ENCODE measurements at places on chromosomes 5 and 9. TPM values are rescaled to one million over a fixed set of nuclear protein-coding genes. Genes with fewer than 3 reads are reported as not detected.

DNA sequence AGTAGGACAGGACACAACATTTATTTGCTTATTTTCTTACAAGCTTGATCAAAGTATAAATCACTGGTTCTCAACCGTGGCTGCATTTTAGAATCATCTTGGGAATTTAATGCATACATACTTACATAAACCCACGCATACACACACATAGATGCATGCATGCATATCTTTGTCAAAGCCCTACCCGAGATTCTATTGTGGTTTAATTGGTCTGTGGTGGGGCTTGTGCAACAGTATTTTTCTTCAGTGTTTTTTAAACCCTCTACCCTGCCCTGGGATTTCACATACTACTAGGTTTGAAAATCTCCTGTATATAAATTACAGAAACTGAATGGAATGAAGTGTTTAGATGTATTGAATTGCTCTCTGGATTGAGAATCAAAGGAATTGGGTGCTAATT is 1166.2 kb downstream of the MAT2B start:
- DNase-seq = no peak

GRCh38 chr9:137674307-137674975 is 55.6 kb downstream of the EHMT1 start:
- no peak for DNase-seq

GRCh38 chr9:99259231-99259918 is 37.3 kb downstream of the SEC61B start:
- DNase-seq = peak; percentile 94

GRCh38 chr5:16082982-16083381 is 96.6 kb downstream of the MARCHF11 start:
- no peak for DNase-seq

DNA sequence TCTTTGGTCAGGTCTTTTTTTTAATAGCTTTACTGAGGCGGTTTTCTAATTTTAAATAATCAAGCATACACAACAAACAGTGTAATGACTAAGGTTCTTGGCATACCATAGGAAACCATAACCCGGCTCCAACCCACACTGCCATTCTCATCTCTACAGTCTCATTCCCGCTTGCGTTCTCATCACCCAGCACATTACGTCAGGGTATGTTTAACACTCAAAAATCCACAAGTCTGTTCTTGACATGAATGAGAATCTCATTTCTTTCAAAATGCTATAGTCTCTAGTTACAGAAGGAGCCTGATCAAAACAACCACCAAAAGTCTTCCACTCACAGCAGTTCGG is 505 bp downstream of the C5orf34 start:
- DNase-seq = no peak

- DNase-seq = no peak
Measured at GRCh38 chr5:76367623-76368371, 35.3 kb upstream of the IQGAP2 start.

GRCh38 chr5:150751096-150751891 is 7.5 kb downstream of the DCTN4 start:
- DNase-seq = no peak

DNA sequence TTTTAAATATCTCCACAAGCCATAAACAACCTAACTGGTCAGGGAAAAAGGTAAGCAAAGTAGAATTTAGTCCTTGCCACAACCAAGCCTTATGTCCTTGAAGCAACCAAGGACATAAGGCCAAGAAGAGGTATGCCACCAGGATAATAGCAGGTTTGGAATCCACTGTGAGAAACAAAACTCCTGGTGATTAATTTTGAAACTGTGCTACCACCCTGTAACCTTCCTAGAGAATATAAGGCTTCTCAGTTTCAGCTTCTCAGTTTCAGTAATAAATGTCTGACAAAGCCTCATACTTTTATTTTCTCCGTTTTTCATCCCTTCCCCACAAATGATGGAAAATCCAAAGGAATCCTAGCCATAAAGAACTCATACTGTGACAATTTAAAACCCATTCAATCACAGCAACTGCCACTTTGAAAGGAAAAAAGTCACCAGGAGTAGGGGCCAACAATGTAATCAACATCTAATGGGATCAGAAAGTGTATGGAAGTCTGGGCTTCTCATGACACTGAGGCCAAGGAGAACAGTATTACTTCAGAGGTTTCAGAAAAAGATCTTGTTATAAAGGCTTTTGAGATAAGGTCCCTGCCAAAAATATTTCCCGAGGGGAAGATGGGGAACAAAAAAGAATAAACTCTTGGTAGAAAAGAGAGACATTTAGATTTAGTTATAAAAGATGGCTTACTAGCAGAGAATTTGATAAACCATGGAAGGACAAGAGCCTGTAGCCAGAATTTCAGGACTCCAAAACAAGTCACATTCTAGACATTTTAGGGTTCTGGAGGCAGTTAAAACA is 189.2 kb downstream of the TSSK1B start:
- DNase-seq = no peak

DNA sequence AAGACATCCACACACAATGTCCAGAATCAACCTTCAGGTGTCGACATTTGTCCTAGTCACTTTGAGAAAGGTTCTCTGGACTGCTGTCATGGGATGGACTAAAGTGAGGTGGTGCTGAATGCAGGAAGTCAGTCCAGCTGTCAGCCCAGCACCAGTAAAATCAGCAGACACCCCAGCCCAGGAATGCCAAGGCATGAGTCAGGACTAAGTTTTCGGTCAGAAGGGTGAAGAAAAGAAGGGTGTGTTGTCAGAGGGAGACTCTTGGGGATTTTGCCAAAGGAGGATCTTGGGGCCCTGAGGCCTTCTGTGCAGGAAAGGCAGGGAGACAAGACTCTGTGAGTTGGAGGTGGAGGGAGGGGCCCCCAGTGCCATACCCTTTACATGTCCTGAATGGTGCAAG is 69.0 kb upstream of the XPA start:
- no peak for DNase-seq

- DNase-seq = no peak
Measured at GRCh38 chr9:98567540-98568233, 141.0 kb downstream of the GABBR2 start.

DNA sequence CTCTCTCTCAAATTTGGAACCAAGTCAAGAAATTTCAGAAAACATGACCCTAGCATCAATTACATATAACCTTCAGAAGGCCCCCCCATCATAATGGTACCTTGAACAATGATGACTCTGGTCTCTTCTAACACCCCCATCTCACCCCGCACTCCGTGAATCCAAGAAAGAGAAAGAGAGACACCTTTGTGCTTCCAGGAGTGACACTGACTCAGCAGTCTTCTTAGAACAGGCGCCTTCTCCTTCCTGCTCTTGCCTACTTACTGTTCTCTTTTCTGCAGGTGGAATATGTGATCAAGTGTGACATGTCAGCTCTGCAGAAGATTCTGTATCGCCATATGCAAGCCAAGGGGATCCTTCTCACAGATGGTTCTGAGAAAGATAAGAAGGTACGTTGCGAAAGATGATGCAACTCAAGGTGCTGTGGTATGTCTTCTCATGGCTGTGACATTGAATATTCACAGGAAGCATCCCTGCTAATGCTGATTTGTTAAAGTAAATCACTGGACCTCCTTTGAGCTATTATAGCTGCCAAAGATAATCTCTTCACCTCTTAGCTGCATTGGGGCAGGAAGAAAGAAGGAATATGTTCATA is 81.3 kb downstream of the SMARCA2 start:
- DNase-seq = no peak

- no peak for DNase-seq
Measured at GRCh38 chr5:67201897-67202549, 5.4 kb upstream of the CD180 start.

GRCh38 chr5:106854105-106854687 is 816.5 kb downstream of the EFNA5 start:
- no peak for DNase-seq

DNA sequence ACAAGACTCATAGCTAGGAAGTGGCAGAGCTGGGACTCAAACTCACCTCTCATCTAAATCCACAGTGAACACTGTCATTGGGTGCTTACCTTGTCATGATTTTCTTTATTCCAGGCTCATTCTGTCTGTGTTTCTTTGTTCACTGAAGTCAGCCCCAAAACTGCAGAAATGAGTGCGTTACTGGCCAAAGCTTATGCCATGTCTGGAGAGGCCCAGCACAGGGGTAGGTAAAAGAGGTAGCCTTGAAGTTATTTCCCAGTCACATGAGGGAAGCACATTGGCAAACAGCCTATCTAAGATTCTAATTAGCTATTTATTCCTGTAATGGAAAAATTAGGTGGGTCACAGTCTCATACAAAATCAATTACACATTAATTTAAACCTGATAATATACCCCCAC is 29.8 kb downstream of the TTC23L start:
- no peak for DNase-seq

DNA sequence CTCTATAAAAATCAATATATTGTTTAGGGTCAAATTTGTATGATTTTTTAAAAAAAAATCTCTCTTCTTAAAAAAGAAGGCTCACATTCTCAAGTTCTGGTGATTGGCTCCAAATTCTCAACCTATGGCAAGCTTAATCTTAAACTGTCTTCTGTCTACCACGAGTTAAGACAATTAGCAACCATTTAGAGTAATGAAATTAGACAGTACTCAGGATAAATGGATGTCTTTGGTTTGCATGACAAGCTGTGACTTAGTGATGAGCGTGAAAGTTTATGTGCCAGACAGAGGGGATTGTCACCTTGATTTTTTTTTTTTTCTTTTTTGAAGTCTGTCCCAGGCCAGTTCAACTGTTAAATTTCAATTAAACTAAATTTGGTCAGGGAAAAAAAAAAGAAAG is 1632.3 kb downstream of the MAT2B start:
- no peak for DNase-seq

DNA sequence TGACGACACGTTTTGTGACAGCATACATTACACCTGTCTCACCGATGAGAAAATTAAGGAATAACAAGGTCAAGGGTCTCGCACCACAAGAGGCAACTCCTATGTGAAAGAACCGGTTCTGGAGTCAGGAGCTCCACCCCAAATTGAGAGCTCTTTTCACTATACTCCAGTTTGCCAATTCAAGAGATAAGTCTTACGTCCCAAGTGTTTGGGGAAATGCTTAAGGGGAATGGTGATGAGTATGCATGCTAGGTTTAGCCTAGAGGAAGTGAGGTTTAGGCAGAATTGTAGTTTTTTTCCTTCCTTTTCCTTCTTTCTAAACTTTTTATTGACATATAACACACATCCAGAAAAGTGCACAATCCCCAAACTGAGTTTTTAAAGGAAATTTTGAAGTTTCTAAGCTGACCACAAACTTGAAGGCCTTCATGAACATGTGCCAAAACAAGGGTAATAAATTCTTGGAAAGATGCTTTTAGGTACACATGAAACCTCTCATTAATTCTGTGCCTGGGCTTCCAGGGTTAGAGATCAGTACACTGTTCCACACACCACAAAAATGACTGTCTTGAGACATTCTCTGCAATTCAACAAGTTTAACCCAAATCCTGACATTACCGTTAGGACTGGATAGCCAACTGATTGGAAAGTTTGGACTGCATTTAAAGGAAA is 127.6 kb upstream of the SLC1A3 start:
- no peak for DNase-seq

DNA sequence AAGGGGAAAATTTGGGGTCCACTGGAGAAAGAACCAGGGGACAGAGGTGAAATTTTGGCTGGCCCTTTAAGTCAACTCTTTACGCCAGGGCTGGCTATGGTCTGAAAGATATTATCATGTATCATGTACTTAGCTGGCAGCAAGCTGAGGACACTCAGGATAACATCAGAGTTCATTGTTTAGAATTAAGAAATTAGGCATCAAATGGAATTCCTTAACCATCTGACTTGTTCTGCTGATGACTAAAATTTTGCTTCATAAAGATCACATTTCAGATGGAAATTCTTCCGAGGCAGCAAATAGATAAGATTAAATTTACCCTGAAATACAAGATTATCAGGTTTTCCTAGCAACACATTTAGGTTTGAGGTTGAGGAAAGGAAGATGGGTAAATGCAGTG is 269.4 kb upstream of the KLF9 start:
- DNase-seq = no peak

- DNase-seq = no peak
Measured at GRCh38 chr9:35349287-35349990, 140.5 kb upstream of the RUSC2 start.

DNA sequence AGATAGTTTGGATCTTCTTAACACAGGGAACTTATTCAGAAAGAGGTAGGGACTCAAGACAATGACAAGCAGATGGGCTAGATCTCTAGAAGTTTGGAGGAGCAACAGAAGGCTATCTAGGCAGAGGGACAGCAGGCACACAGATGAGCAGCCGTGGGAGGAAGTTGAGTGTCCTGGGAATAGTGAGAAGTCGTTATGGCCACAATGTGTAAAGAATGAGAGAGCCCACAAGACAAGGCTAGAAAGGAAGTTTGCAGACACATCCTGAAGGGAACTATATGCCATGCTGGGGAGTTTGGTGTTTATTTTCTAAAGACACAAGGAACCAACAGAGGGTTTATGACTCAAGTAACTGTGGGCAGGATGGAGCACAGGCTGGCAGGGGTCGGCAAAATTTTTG is 160.6 kb downstream of the PALM2AKAP2 start:
- no peak for DNase-seq

- DNase-seq = no peak
Measured at GRCh38 chr9:84718476-84718875, 48.9 kb downstream of the NTRK2 start.

DNA sequence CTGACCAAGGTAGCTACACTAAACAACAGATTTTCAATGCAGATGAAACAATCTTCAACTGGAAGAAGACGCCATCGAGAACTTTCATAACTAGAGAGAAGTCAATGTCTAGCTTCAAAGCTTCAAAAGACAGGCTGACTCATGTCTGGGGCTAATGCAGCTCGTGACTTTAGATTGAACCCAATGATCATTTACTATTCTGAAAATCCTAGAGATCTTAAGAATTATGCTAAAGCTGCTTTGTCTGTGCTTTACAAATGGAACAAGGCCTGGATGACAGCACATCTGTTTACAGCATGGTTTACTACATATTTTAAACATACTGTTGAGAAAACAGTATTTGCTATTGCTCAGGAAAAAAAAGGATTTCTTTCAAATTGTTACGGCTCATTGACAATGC is 54.9 kb downstream of the RICTOR start:
- no peak for DNase-seq

GRCh38 chr9:124345751-124346281 is 69.4 kb downstream of the PSMB7 start:
- peak; percentile 54 for DNase-seq

- DNase-seq = no peak
Measured at GRCh38 chr5:168401226-168401625, 85.0 kb upstream of the RARS1 start.

GRCh38 chr5:6595405-6595804 is 37.4 kb downstream of the NSUN2 start:
- no peak for DNase-seq

The FCN1 gene
- 2.8 TPM for total RNA-seq

The CTXN3 gene
- total RNA-seq = not detected

The ZNF483 gene
- 4.6 TPM for total RNA-seq

The PCDHA1 gene
- total RNA-seq = not detected

The SLC6A3 gene
- total RNA-seq = not detected

The PCSK1 gene
- 18.1 TPM for total RNA-seq

The ENC1 gene
- total RNA-seq = 28.3 TPM

The ANKRD18A gene
- total RNA-seq = 14.1 TPM

The CCDC180 gene
- total RNA-seq = 2.7 TPM

The GNA14 gene
- 1.6 TPM for total RNA-seq

The SLC45A2 gene
- not detected for total RNA-seq

The RNF208 gene
- total RNA-seq = 6.5 TPM

The TMEM38B gene
- 4.7 TPM for total RNA-seq

The TGFBR1 gene
- total RNA-seq = 29.3 TPM

The MRPL36 gene
- 13.1 TPM for total RNA-seq

The SARDH gene
- total RNA-seq = 22.4 TPM

The PCDHGB6 gene
- total RNA-seq = 4.0 TPM

The OSMR gene
- 25.2 TPM for total RNA-seq

The NR6A1 gene
- 2.7 TPM for total RNA-seq

All from pancreas (tissue), 10 donors.